ENCODE measurements at places on chromosomes 7 and 10.

DNA sequence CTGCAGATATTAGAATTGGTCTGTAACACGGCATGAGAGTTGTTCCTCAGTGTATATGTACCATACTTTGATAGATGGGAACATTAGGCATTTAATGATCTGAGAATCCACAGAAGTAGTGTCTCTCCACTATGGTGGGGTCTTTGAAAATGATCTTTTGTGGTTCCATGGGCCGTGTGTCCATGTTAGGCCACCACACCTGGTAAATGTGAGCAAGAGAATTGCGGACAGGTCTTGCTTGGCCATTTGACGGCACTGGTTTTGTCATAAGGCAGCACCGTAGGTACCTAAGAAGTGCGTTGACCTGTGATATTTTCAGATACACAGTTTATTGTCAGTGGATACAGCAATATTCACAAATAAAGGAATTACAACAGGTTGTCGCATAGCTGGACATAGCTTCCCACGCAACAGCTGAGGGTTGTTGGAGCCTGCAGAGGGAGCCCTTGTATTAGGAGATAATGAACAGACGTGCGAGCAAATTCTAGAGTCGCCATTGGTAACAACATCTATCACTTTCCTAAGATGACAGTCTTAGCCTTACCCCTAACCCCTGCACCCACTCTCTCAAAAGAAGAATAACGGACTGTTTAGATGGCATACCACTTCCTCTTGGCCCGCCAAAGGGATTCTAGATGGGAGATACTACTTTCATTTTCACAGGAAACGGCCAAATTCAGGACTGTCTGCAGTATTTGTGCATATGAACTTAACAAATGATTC lies 111.4 kb downstream of the COL28A1 start:
- DNase-seq: peak; percentile 57

DNA sequence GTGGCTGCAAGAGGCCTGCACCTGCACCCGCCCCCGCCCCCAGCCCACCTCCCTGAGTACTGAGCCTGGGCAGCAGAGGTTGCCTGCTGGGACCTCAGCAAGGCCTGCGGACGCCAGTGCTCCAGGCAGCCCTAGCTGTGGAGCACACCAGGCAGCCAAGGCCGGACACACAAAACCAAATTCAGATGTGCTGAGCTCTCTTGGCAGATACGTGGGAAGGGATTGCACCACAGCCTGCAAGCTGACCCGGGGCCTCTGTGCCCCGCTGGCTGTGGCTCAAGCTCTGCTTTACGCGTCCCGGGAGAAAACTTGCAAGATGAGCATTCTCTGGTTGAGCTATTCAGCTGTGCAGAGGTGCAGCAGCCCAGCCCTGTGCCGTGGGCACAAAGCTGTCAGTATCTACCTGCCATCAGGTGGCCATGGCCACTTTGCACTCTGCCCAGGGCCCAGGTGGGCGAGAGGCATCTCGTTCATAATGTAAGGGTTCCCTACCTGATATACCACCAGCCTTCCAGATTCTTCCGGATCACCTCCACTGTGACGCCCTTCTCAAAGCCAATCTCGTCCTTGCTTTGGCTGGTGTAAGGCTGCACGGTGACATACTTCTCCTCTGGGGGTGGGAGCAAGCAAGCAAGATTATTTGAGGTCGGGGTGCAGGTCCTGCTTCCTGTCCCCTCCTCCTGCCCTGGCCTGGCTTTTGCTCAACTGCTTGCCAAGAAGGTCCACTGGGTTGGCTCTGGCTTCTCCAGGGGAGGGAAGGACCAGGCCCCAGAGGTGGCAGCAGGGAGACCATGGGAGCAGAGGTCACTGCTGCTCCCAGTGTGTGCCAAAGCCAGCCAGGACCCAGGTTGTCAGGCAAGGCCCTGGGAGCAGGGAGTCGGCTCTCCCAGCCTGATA lies 123.4 kb downstream of the NEURL1 start:
- DNase-seq: no peak

DNA sequence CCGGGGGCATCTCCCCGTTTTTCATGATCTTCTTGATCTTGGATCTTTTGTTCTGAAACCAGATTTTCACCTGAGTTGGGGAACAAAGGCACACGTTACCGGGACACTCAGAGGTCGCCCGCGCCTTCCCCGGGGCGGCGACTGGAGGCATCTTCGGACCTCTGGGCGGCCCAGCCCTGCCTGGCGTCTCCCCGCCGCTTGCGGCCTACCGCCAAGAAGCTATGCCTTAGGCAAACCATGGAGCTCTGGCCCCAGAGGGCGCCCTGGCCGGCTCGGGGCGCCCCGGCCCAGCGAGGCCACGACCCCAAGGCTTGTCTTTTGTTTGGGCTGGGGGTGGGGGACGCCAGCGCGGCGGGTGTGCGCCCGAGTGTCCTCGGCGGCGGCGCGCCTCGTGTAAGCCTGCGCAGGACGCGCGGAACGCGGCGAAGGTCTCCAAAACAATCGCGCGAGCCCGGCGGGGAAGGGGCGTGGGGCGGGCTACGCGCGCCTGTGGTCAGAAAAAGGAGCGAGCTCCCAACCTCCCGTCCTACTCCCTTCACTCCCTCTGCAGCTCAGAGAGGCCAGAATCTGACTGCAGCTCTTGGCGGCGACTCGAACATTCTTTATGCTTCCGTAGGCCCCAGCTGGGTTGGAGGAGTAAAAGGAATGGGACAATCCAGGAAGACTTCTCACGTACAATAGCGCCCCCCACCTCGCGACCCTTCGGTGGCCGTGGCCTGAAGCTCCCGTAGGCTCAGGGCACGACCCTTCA lies 3.5 kb downstream of the DLX5 start:
- peak; percentile 76 for DNase-seq

GRCh38 chr7:151010307-151011096 lies 13.8 kb downstream of the ATG9B start:
- DNase-seq: no peak

DNA sequence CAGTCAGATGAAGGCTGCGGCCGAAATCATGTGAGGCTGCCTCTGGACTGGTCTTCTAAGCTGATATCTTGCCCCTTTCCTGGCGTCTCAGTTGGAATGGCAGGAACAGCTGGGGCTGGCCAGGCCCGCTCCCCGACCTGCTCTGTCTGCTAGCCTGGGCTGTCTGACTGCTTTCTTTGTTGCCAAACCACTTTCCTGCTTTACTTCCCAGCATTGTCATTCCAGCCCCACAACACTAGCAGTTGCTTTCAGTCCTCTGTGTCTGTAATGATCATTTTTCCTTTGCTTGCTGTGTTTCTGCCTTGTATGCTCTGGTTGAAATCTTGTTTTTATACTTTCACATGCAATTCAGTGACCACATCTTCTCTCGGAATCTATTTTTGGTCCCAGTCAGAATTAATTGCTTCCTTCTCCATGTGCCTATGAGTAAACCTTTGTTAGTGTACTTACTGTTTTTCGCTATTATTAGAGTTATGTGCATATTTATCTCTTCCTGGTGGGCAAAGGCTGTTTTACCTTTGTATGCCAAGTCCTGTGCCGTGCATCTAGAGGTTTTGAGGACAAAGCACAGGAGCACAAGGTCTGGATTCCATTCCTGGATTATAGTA lies 21.6 kb downstream of the PRPF18 start:
- no peak for DNase-seq

- peak; percentile 59 for DNase-seq
These were observed 415.1 kb downstream of the PAXIP1 start for GRCh38 chr7:154587792-154588191.

DNA sequence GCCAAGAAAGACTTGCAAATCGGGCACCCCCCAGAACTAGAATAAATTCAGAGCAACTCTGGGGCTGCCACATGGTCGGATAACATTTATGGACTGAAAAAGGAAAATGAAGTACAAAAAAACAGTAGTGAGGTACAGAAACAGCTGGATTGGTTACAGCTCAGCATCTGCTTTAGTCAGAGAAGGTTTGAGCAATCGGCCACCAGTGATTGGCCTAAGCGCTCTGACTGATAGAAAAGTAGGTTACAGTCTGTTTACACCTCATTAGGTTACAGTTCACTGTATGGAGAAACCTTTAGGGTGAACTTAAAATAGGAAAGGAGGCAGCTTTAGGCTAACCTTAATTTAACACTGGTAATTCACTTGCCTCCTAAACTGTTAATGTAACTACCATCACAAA lies 102.0 kb upstream of the DKK1 start:
- no peak for DNase-seq

All from NCI-H1930 (cell line).